ENCODE measurements at places on chromosomes 4 and X. TPM values are rescaled to one million over a fixed set of nuclear protein-coding genes. Genes with fewer than 3 reads are reported as not detected.

Gene SAGE1
- not detected for polyA plus RNA-seq

DNA sequence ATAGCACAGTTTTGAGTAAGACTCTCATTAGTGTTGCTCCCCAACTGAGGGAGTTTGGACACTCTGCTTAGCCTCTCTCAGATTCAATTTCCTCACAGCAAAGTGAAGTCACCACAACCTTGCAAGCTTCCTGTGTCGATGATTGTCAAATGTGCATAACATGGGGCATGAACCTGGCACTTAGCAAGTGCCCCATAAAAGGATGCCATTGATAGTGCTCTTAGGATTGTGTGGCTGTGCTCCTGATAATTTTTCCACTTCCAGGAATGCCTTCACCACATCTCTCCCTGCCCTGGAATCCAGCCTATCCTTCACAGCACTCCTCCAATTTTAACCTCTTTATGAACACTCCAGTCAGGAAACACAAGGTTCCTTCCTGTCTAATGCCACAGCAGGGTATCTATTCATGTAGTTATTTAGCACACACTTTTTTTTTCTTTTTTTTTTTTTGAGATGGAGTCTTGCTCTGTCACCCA, 309.4 kb downstream of the PPP3CA start:
- peak; percentile 78 for DNase-seq

GRCh38 chr4:167787231-167787630, 305.1 kb upstream of the ANXA10 start:
- DNase-seq = no peak

DNA sequence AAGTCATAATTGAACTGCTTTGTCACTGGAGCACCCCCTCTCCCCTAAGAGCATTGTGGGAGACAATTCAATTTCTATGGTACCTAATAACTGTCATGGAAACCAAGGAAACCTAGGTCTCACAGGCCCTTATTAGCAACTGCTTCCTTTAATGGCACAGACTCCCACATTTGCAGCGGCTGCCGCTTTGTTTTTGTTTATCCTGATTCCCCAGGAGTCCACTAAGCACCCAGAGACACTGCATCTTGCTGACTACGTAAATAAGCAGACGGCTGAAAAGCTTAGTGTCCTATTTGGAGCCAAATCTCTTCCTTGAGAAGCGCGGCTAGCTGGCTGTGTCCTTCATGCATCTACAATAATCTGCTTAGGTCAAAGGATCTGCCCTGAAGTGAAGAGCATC, 494.4 kb downstream of the TMA16 start:
- DNase-seq = no peak

Measured in endothelial cell of umbilical vein (primary cell).